ENCODE measurements at places on chromosomes 3 and 15.

DNA sequence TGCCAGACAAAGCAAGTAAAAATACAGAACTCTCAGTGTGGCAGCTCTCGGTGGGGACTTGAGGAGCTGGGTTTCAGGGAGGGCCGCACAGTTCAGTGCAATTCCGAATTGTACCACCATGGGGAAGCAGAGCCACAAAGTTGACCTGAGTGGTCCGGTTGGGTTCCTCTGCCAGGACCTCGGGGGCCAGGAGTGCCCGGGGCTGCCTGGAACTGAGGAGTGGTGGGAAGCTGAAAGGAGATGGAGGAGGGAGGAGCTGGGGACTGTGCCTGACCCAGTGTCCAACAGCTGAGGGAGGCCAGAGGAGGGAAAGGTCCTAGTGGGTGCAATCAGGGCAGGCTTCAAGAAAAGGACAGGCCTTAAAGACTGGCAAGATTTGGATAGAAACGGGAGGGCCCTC, 32.2 kb upstream of the TRH start:
- DNase-seq = peak; percentile 25

DNA sequence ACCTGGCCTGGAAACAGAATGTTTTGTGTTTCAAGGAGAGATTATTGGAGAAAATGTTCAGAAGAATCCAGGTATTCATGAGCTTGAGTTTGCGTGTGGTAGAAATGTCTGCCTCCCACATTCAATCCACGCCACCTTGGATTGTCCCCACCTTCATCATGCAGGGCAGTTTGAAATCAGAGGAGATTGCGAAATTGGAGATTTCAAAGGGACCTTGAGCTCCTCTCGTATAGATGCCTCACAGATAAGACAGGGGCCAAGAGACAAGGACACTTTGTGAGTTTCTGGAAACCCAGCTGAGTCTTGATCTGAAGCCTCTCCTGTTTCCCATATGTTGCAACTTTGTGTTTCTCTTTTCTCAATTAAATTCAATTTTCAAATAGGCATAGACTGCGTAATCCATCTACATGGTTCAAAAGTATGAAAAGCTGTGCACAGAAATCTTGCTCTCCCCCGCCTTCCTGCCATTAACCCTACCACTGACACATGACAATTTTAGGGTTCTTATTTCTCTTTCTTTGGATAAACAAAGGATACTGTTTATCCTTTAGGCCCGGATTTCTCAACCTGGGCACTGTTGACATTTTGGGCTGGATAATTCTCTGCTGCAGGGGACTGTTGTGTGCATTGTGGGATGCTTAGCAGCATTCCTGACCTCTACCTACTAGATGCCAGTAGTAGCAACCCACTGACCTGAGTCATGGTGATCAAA, 53.8 kb downstream of the CMTM8 start:
- DNase-seq = no peak

GRCh38 chr3:3307491-3307890, 128.0 kb upstream of the CRBN start:
- DNase-seq = no peak

DNA sequence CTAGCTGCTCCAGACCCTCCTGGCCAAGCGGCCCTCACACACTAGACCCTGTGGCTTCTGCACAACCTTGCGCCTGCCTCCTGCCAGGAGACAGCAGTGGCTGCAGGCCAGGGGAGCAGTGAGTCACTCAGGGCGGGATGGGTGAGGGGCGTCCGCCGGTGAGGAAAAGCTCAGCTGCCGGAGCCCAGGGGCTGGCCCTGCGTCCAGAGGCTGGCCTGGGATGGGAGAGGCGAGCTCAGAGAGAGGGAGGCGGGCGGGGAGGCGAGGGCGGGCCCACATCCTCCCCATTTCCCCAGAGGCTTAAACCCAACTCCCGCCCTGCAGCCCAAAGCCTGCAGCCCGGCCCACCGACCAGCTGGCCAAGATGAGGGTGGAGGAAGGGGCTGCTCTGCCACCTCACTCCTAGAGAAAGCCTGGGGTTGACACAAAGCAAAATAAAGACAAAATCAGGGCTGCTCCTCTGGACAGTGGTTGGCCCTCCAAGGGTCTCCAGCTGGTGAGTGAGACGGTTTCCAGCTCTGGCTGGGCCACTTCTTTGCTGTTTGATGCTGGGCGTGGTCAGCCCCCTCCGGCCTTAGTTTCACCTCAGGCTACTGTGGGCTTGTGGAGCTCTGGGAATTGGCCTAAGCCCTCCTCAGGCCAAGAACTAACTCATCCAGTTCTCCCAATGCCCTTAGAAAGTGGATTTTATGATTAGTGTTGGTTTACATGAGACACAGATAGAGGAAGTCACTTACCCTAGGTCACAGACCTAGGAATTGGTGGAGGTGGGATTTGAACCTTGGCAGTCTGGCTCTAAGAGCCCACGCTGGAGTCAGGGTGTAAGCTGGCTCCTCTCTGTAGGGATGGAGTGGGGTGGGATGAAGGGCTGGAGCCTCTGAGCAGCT, 50.6 kb downstream of the IQSEC1 start:
- no peak for DNase-seq

All from activated CD4-positive, alpha-beta T cell treated with anti-CD3 and anti-CD28 coated beads for 24 hours (primary cell).